Adipose tissue (tissue), 3 donors: ENCODE measurements at places on chromosomes 2 and 18. TPM values are rescaled to one million over a fixed set of nuclear protein-coding genes. Genes with fewer than 3 reads are reported as not detected.

DNAJC5G gene
- polyA plus RNA-seq = not detected

RAB3GAP1 gene
- polyA plus RNA-seq = 19.9 TPM

VSNL1 gene
- polyA plus RNA-seq = 0.30 TPM

RPRM gene
- polyA plus RNA-seq = 1.7 TPM

ZNF396 gene
- polyA plus RNA-seq = 0.56 TPM

THOC1 gene
- polyA plus RNA-seq = 11.8 TPM

IL18R1 gene
- 4.8 TPM for polyA plus RNA-seq

WNT6 gene
- polyA plus RNA-seq = not detected

FER1L5 gene
- not detected for polyA plus RNA-seq

IL36B gene
- polyA plus RNA-seq = not detected

L3MBTL4 gene
- polyA plus RNA-seq = 1.7 TPM

EHD3 gene
- 1.4 TPM for polyA plus RNA-seq

CTDP1 gene
- polyA plus RNA-seq = 6.8 TPM

LONRF2 gene
- 1.5 TPM for polyA plus RNA-seq

PID1 gene
- polyA plus RNA-seq = 109 TPM

TANC1 gene
- 10.1 TPM for polyA plus RNA-seq

ME2 gene
- polyA plus RNA-seq = 14.4 TPM

ZDBF2 gene
- 2.5 TPM for polyA plus RNA-seq

NEB gene
- 1.1 TPM for polyA plus RNA-seq

REG1B gene
- 24,061 TPM for polyA plus RNA-seq
